SK-N-DZ (cell line): ENCODE measurements at places on chromosomes 16 and 17.

GRCh38 chr17:14143688-14144087 is 74.4 kb downstream of the COX10 start:
- no peak for DNase-seq

DNA sequence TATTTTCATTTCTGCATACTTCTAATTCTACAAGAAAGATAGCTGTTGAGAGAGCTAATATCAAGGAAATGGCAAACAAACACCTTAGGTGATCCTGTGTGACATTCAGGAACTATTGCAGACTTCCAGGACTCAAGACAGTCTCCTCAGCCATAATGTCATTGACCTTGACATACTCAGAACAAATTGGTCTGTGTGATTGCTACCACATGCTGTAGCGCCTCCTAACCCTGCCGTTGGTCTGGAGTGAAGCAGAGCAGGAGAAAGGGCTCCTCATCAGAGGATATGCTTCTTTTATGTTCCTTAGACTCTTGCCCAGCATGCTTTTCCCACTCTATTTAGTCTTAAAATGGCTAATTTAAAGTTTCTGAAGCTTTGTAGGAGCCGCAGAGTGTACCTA is 194.2 kb upstream of the TBX2 start:
- no peak for DNase-seq

- DNase-seq: no peak
Observed at GRCh38 chr17:65799454-65799853, 238.0 kb upstream of the AXIN2 start.

DNA sequence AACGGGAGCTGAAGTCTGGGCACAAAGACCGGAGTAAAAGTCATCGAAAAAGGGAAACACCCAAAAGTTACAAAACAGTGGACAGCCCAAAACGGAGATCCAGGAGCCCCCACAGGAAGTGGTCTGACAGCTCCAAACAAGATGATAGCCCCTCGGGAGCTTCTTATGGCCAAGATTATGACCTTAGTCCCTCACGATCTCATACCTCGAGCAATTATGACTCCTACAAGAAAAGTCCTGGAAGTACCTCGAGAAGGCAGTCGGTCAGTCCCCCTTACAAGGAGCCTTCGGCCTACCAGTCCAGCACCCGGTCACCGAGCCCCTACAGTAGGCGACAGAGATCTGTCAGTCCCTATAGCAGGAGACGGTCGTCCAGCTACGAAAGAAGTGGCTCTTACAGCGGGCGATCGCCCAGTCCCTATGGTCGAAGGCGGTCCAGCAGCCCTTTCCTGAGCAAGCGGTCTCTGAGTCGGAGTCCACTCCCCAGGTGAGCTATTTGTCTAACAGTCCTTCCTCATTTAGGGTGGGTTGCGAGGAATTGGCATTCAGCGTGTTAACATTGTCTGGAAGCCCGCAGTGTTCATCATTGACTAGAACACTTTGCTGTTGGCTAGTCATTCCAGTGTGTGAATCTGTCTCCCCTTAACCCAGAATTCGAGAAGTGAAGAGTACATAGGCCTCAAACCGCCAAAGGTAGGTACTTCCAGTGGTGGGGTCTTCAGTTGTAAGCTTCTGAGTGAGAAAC is 1.5 kb downstream of the CDK12 start:
- no peak for DNase-seq

GRCh38 chr16:89413811-89414585 is 76.4 kb downstream of the ANKRD11 start:
- no peak for DNase-seq

- DNase-seq: no peak
Observed at GRCh38 chr16:3235856-3236669, 1.1 kb upstream of the ZNF200 start.

GRCh38 chr16:27772093-27772825 is 222.3 kb downstream of the KATNIP start:
- DNase-seq: no peak

DNA sequence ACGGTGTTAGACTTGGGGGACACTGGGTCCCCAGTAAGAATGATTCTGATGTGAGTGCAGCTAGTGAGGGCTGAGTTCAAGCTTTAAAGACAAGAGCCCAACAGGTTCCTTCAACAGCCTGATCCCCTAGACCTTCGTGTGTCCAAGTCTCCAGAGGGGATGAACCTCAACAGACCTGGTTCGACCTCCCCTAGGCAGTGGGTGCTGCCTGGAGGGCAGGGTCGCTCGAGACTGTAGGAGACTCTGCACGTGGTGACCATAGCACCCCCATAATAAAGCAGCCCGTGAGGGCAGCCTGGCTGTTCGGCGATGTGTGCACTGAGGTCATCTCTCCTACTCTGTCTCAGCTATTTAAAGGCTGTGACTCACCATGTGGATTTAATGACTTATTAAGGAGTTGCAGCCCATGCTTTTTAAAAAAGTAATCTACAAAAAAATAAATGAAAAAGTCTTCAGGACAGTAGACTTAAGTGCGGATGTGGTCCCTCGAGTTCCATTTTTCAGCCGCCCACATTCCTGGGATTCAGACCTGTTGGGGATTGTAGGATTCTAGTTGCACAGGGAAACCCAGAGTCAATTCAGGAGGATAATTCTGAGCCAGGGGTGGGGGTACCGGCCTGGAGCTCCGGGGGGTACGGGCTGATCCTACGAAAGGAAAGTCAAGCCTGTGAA is 23.4 kb upstream of the METRNL start:
- no peak for DNase-seq

DNA sequence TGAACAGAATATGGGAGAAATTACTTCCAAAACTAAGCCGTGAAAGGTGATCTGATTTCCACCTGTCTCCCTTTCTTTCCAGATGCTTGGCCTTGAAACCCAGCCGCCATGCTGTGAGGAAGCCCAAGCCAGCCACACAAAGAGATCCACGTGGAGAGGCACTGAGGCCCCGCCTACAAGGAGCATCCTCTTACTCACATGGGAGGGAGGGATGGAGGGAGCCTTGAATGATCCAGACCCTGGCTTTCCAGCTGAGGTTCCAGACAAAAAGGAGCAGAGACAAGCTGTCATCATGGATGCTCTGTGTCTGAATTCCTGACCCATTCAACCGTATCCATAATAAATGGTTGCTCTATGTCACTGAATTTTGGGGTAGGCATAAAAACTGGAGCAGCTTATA is 48.9 kb upstream of the HAPSTR1 start:
- DNase-seq: peak; percentile 18

- DNase-seq: no peak
Observed at GRCh38 chr17:73197161-73197560, 4.3 kb downstream of the COG1 start.

DNA sequence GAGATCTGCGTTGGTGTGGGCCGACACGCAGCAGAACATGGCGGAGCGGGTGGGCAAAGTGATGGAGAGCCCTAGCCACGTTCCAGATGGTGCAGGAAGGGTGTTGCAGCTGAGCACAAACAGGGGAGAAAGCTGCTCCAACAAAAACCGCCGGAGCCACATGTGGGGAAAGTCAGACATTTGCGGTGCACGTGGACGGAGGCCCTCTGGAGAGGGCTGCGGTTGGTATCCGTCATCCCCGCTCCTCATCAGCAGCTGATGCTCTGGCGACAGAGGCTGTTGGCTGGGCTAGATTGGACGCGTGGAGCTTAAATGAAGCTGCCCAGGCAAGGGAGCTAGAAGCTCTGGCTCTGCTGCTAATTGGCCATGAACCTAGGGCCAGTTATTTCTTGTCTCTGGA is 43.5 kb upstream of the ADCY9 start:
- DNase-seq: no peak

- DNase-seq: no peak
Observed at GRCh38 chr17:28326114-28326513, 7.1 kb downstream of the TMEM97 start.

- peak; percentile 74 for DNase-seq
Observed at GRCh38 chr17:47733047-47733673, at the start of gene TBX21. TSS of gene TBX21 (plus strand) at chr17:47733236. CDS start at chr17:47733455, 219 bp downstream.

GRCh38 chr16:49567950-49568349 is 194.3 kb downstream of the C16orf78 start:
- no peak for DNase-seq

DNA sequence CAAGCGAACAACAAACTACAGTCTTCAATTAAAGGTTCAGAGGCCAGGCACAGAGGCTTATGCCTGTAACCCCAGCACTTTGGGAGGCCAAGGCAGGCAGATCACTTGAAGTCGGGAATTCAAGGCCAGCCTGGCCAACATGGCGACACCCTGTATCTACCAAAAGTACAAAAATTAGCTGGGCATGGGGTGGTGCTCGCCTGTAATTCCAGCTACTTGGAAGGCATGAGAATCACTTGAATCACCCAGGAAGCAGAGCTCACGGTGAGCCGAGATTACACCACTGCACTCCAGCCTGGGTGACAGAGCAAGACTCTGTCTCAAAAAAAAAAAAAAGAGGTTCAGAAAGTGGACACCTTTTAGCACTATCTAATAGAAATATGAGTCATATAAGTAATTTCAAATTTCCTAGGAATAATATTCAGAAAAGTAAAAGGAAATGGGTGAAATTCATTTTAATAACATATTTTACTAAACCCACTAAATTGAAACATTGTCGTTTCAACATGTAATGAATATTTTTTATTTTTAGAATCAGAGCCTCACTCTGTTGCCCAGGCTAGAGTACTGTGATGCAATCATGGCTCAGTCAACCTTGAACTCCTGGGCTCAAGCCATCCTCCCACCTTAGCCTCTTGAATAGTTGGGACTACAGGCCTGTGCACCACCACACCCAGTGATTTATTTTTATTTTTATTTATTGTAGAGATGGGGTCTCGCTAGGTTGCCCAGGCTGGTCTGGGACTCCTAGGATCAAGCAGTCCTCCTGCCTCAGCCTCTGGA is 15.2 kb upstream of the MARCHF10 start:
- DNase-seq: no peak

DNA sequence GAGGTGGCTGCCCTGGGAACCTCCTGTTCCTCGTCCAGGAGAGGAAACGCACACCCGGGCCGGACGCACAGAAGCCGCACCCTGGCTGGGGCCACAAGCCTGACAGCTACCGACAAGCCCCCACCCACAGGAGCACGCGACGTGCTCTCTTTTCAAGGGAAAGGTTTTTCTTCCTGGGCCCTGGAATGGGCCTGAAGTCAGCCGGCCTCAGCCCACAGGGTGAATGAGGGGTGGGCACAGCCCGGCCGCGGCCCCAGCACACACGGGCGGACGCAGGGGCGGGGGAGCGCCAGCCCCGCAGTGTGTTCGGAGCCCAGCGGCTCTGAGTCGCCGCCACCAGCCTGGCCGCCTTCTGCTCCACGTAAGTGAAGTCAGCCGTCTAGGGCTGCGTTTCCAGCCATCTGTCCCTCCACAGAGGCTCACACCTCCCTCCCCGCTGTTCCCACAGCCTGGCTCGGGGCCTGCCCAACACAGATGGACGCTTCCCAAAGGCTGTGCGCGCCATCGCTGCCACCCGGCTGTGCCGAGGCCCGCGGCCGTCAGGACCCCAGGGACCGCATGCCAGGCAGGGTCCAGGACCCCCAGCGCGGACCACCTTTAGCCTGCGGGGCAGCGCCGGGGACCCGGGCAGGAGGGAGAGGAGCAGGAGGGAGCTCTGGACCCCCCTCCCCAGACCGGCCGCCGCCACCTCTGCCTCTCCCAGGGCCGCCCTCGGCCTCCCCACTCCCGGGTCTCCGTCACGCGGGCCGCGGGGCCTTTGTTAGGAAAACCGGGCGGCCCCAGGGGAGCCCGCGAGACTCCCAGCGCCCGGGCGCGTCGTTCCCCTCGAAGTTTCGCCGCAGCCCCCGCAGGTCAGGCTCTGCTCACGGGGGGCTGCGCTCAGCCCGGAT is 36.8 kb downstream of the CBFA2T3 start:
- DNase-seq: no peak

DNA sequence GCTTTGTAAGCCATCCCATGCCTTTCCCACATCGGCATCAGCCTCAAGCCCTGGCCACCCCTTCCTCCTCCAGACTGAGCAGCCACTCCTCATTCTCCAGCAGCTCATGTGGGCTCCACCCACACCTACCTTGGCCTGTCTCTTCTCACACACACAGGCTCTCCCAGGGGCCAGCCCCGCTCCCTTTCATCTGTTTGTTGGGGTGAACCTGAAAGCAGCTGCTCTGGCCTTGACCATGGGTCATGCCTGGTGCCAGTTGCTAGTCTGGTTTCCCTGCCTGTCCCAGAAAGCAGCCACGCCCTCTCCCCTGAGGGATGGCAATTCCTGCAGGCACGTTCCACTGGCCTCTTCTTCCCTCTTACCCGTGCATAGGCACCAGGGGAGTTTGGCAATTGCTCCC is 11.4 kb upstream of the TMEM238L start:
- DNase-seq: no peak

GRCh38 chr16:79605999-79606398 is 5.5 kb upstream of the MAF start:
- no peak for DNase-seq

GRCh38 chr16:89084814-89085612 is 8.6 kb upstream of the ACSF3 start:
- DNase-seq: no peak

DNA sequence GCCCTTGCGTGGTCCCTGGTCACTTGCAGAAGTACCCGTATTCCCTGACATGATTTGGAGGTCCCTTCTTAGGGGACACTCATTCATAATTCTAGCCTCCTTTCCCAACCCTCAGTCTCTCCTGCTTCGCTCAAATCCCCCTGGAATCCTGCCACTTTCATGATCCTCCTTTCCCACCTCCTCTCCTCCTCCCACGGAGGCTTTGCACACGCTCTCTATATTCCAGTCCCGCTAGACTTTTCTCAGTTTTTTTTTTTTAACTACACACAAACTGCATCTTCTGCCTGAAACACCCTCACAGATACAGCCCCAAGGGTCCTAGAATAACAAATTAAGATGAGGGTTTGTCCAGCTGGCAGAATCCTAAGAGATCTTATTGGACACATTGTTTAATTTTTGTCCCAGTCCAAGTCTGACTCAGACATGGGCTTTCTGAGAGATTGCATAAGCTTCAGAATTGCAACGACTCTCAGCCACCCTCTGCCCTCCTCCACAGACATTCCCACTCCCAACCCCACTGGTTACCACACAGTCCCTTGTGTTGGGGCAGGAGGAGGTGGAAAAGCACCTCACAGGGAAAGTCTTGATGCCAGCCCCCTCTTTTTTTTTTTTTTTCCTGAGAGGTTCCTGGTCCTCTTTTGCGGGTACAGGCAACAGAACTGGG is 739.5 kb upstream of the EEF2KMT start:
- no peak for DNase-seq

- no peak for DNase-seq
Observed at GRCh38 chr16:81478876-81479511, 34.4 kb downstream of the CMIP start.

GRCh38 chr17:28735242-28735722 is 6.7 kb downstream of the NEK8 start:
- no peak for DNase-seq

DNA sequence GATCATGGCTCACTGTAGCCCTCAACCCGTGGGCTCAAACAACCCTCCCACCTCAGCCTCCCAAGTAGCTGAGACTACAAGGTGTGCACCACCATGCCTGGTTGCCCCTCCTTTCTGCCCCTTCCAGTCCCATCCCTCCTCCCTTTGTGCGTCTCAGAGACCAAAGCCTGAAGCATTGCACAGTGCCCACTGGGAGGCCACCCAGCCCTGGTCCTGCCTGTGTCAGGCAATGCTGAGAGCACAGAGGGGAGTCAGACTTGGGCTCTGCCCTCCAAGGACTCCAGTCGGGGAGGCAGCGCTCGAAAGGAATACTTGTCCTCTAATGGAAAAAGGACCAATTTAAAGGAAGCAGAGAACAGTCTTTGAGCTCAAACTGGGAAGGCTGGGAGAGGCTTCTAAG is 20.4 kb downstream of the RAI1 start:
- DNase-seq: no peak
